ENCODE measurements at places on chromosomes 4 and X.

- DNase-seq, result no peak
Observed at GRCh38 chr4:78960926-78961325, 21.7 kb upstream of the PAQR3 start.

- DNase-seq, result no peak
Observed at GRCh38 chrX:39888730-39889129, 209.0 kb downstream of the BCOR start.

DNA sequence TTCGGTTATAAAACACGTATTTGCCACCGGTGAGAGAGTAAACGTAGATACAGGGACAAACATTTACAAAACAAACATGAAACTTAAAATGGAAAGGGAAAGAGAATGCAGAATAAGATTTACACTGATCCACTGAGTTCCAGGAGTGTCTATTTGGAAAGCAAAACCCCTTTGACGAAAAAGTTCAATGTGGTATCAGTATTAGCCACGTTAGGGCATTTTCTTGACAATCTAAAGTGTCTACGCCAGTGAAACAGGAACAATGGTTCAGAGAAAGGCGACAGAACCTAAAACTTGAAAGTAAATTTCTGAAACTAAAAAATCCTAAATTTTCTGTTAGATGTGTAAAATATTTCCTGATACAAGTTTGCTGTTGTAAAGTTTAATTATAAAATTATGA, 278.5 kb upstream of the TENM3 start:
- no peak for DNase-seq

GRCh38 chr4:102815981-102816380, 11.4 kb downstream of the UBE2D3 start:
- peak; percentile 80 for DNase-seq

GRCh38 chr4:135605076-135605475, 1403.5 kb upstream of the PABPC4L start:
- no peak for DNase-seq

- no peak for DNase-seq
Observed at GRCh38 chrX:118751950-118752783, 24.8 kb downstream of the IL13RA1 start.

DNA sequence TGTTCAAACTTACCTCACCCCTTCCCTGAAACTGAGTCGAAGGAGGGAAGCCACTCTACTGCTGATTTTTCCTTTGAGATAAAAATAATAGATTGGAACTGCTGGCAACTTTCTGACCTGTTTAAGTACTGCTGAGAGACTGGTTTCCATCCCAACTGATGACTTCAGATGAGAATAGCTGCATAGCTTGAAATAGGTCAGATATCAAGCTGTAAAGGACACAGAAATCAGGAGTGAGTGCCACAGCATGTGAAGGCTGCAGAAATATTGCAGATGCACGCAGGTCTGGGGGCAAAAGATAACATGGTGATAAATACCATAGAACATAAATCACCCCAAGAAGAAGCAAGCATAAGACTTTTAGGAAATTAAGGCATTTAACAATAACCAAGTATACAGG, 923.2 kb downstream of the SH3BGRL start:
- DNase-seq, result no peak

DNA sequence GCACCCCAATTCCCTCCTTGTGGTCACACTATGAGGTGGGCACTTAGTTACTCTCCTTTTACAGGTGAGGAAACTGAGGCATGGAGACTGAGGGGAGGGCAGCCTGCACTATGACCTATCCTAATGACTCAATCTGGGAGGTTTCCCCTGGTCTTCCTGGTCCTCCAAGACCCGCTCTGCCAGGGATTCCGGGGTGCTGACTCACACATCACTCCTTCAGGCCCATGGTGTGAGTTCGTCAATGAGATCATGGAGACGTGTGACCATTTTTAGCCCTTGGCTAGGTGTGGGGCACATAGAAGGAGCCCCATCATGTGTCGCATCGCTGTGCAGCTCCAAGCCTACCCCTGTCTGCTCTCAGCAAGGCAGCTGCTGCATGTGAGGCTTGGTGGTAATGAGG, 32.4 kb upstream of the BCOR start:
- peak; percentile 72 for DNase-seq

DNA sequence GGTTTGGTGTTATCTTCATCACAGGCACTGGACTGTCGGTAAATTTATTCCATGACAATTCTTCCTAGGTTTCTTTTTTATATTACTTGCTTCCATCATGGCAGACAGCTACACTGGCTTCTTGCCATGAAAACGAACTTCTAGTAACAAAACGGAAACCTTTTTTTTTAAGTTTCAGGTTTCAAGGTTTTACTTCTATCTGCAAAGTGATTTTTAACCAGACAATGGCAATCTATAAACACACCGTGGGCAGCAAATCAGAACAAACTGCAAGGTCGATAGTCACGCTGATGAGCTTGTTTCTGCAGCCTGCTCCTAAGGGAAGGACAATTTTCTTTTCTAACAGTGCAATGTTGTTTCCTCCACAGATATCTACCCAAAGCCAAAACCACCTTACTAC, 29.9 kb downstream of the XG start:
- no peak for DNase-seq

DNA sequence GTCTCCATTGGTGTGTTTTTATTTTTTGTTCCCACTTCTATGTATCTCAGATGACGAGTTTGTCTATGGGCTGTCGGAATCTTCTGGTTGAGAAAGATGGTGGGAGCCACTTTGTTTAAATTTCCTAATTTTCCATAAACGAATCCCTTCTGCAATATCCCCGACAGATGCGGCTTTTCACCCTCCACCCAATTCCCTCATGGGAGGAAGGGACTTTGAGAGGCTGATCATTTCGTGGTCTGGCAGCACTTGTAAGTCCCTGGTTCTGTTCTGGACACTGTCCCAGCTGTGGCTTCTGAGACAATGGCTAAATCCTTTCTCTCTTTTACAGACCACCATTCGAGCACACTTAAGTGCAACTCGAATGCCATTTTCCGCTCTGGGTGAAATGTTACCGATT, 72.2 kb upstream of the PUDP start:
- no peak for DNase-seq

GRCh38 chr4:170399581-170400293, 310.0 kb upstream of the AADAT start:
- DNase-seq, result no peak

GRCh38 chrX:40003428-40004245, 94.1 kb downstream of the BCOR start:
- DNase-seq, result peak; percentile 62

GRCh38 chr4:22003878-22004277, 55.3 kb upstream of the KCNIP4 start:
- DNase-seq, result no peak

All from amniotic epithelial cell (primary cell).